ENCODE measurements at places on chromosomes 12 and 14.

DNA sequence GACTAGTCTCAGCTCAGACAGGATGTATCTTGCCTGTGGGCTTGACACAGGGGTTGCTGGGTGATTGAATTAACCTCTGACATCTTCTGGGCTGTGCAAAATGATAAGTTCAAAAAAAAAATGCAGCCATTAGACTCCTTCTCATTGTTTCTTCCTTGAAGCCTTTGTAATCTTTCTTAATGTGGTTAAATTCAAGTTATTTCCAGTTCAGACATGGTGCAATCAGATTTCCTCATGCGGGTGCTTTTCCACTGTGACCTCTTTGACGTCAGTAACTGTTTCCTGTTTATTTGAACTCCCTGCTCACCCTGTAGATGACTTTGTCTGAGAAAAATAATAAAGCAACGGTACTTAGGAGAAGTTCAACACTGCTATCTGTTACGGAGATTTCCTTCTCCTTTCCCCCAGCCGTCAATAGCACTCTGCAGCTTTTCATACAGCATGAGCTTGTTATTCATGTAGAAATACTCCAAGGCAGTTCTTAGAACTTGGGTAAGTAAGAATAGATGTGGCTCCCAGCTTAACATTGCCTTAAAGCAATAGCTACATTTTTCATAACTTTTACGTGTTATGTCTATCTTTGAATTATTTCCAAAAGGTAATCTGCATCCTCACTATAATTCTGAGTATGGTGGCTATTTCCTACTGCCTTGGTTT is 155.5 kb downstream of the PRKCH start:
- DNase-seq = peak; percentile 46

DNA sequence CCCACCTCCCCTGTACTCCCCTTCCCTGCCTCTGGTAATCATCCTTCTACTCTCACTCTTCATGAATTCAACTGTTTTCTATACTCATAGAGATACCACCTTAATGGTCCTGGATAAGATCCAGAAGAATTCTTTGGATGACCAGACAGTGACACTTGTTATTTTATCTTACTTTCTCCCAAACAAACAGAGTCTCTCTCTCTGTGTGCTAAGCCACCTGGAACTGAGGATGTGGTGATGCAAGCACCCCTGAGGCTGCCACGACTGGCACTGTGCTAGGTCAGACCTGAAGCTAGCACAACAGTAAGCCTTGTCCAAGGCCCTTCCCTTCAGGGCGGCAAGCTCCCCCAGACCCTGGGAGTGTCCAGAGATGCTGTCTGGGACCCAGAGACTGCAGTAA is 250.2 kb downstream of the C12orf50 start:
- no peak for DNase-seq

DNA sequence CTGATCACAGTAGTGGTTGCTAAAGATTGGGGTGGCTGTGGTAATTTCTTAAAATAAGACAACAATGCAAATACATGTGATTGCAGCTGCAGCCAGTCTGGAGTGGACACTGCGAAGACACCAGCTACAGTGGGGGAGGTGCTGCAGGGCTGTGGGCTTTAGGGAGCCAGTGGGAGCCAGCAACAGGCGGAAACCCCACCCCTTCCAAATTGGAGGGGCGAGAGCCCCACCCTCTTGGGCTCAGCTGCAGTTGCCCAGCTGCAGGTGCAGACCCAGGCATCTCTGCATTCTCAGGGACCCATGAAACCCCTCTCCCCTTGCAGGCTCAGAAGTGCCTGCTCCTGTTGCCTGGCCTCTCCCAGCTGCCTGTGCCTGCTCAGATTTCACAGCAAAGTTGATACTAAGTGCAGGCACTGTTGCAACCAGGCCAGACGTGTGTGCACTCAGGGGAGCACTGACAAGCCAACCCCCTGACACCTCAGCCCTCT is 104.8 kb downstream of the MYF5 start:
- DNase-seq = no peak

DNA sequence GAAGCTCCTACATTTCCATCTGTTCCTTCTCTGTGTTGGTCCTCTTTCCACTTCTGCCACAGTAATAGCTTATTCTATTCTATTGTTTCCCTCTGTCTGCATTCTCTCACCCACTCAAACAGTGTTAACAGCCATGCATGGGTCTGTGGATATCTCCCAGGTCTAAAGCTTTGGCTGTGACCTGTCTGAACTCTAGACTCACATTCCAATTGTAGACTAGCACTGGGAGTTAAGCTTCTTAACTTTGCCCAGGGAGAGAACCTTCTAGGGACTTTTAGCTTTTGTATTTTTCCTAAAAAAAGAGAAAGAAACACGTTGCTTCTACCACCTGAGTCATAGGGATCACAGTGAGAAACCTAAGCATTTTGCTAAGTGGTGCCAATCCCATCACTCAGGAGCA is 36.7 kb downstream of the PTPRR start:
- DNase-seq = no peak

DNA sequence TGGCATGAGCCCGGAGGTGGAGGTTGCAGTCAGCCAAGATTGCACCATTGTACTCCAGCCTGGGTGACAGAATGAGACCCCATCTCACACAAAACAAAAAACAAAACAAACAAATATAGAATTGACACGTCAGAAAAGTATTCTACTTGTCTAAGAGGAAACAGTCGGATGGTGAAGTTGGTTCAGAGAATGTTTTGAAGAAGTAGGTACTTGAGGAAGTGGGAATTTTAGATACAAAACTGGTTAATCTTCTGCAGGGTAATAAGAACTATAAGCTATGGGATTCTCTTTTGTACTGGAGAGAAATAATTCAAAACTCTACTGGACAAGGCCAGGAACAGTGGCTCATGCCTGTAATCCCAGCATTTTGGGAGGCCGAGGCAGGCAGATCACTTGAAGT is 14.6 kb upstream of the TCTN1 start:
- no peak for DNase-seq

- DNase-seq = no peak
These were observed 205.7 kb downstream of the TTC7B start for GRCh38 chr14:90610346-90611040.

DNA sequence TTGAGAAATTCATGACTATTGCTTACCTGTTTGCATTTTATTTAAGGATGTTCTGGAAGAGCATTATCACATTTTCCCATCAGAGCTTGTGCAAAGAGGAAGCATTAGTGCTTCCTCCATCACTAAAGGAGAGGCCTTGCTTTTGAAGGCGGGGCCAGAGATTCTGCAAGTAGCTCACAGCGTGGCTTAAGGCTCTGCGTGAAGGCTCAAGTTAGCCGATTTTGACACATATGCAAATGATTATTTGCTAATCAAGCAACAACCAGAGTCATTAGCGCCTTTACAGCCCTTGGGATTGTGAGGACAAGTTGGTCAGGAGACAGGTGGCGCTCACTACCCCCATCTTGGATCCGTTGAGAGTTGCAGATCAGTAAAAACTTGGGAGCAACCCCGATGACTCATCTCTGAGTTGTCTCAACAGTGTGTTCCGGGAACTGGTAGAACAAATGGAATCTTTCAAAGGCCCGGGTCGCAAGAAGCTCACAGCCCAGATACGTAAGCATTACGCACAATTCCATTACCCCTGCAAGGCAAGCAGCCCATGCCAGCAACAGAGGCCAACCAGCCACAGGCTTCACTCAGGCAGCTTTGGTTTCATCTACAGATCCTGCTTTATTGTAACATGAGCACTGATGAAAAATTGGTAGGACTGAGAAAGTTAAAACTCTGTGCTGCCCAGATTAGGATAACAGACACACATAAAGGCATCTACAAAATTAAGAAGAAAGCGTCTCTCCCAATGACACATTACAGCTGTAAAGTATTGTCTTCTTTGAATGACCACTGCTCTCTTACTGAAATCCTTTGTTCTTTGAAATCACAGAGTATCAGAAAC is 34.9 kb upstream of the SPTSSA start:
- peak; percentile 57 for DNase-seq

GRCh38 chr14:52885230-52885629 is 65.6 kb downstream of the FERMT2 start:
- DNase-seq = no peak

GRCh38 chr12:25938581-25938980 is 19.9 kb upstream of the RASSF8 start:
- no peak for DNase-seq

DNA sequence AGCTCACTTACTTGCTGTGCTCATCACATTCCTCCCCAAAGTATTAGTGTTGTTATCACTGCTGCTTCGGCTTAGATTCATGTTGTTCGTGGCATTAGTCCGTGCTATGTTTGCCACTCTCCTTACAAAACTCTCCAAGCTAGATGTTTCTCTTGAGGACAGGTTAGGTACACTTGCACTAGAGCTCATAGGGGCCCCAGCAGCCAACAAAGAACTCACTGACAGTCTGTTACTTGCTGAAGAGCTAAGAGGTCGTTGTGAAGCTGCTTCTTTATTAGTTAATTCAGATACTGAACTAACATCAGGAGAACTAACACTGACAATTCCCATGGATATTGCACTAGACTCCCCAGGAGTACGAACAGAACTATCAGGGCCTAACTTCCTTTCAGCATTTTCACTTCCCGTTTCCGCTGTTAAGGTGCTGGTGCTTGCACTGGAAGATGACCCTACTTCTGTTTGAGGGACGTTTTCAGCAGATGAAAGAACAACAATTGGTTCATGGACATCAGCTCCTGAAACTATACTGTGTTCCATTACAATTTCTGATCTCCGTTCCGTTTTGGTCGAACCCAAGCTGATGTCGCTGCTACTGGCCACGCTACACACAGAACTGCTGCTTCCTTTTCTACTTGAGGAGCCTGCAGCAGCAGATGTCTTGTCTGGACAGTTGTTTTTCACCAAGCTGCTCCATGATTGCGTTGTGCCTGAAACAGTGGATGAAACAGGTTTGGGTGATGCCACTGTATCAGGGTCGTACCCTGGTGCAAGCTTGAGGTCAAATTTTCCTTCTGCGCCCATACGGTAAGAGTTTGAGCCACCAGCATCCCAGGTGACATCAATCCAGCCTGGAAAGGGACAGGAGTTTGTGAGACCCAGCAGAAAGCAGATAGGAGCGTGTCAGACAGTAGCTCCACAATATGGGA is 78.7 kb downstream of the HECTD1 start:
- DNase-seq = no peak

DNA sequence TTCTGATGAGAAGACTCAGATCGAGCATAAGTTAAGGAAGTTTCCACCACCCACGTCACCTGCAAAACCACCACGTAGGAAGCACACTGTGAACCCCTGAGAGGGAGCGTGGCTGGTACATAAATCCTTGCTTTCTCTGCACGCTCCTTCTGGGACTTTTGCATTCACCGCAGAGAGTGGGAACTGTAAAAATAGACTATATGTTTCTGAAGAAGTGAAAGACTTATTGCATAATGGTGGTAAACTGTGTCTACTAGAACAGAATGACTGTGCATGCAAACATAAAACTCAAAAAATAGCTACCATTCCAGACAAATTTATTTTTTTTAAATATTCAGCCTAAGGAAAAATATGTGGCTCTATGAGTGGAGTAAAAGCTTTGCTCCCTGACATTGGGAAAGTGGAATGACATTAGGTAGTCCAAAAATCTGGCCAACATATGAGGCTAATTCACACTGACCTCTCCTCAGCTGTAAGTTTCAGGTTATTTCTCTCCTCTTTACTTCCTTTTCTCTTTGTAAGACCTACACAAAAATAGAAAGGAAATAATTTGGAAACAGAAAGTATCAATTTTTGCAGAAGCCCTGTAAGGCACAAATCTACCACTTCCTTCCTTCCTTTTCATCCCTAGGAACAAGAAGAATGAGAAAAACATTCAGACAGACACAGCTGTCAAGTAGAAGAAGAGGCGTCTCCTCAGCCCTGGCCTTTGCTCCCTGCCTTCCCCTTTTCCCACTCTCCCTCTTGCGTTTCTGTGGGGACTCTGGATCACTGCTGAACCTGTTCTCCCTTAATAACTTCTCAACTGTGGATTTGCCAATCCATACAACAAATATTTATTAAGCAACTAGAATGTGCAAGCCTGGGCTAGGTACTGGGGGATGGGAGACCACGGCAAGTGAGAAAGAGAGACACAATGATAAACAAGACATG is 264.3 kb upstream of the FOXN3 start:
- peak; percentile 6 for DNase-seq

DNA sequence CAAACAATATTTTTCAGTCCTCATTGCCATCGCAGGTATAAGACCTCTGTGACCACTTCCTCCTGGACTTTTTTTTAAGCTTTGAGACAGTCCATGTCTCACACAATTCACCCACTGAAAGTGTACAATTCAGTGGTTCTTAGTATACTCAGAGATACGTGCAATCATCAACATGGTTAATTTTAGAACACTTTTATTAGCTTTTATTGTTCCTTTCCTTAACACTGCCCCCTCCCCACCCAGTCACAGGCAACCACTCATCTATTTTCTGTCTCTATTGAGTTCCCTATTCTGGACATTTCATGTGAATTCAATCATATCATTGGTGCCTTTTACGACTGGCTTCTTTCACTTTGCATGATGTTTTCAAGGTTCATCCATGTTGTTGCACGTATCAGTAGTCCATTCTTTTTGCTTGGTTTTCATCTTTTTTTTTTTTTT is 16.2 kb downstream of the NCKAP5L start:
- DNase-seq = no peak

DNA sequence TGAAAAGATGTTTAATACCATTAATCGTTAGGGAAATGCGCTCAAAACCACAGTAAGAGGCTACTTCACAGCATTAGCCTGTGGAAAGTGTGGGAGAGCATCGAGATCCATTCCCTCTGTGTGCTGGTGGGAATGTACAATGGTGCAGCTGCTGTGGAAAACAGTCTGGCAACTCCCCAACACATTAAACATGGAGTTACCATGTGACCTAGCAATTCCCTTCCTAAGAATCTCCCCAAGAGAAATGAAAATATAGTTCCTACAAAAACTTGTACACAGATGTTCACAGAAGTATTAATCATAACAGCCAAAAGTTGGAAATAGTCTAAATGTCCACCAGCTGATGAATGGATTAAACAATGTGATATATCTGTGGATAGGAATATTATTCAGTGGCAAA is 23.8 kb downstream of the MLXIP start:
- no peak for DNase-seq

DNA sequence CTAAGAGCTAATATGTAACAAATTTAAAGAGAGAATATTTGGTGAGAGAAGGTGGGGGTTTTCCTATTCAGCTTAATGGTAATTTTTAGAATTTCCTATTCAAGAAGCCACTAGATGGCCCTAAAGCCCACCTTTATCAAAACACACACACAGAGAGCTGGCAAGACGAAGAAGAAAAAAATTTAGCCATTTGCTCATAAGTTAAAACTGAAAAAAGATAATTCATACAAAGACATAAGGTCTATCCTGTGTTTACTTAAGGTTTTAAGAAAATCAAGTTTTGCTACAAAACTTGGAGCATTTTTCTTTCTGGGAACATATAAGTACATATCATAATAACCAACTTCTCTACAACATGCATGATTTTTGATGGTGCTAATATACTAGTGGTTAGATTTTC is 46.8 kb upstream of the PCED1B start:
- peak; percentile 62 for DNase-seq

DNA sequence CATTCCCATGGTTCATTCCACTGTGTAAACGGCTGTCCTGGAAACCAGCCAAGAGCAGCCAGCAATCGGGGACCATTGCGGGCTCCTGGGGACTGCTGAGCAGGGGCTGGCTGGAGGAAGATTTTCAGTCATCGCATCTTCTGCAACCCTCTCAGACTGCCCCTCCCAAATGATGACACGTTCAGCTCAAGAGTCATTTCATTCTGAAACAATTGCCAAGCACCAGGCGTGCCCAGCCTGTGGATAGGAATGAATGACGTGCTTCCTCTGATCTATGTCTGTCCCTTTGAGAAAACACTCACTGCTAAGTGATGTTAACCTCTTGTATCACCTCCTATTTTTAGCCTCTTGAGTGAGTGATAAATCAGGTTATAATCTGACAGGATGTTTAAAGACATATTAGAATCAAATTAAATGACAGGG is 62.0 kb downstream of the NDUFA12 start:
- no peak for DNase-seq
